NCI-H1694 treated with DMSO at 0.1 percent for 48 hours (cell line): ENCODE measurements at places on chromosomes 13 and 19.

- no peak for DNase-seq
These were observed 16.5 kb downstream of the DGKH start for GRCh38 chr13:42064966-42065365.

GRCh38 chr19:10166046-10166445 lies 28.7 kb downstream of the DNMT1 start:
- no peak for DNase-seq

GRCh38 chr13:85068231-85068630 lies 731.0 kb downstream of the SLITRK6 start:
- no peak for DNase-seq

DNA sequence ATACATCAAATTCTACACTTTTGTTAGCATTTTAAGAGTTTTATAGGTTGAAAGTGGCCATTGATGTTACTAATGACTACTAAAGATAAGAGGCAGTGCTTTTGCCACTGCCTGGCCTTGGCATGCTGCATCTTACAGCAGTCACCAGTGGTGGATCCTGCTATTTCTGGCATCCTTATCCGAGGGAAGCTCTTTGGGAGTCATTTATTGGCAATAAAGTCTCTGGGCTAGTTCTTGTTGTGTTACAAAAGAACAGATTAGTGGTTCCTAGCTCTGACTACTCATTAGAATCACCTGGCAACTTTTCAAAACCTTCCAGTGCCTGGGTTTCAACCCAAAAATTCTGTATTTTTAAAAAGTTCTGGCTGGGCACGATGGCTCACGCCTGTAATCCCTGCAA lies 94.5 kb downstream of the ZMYM2 start:
- no peak for DNase-seq

DNA sequence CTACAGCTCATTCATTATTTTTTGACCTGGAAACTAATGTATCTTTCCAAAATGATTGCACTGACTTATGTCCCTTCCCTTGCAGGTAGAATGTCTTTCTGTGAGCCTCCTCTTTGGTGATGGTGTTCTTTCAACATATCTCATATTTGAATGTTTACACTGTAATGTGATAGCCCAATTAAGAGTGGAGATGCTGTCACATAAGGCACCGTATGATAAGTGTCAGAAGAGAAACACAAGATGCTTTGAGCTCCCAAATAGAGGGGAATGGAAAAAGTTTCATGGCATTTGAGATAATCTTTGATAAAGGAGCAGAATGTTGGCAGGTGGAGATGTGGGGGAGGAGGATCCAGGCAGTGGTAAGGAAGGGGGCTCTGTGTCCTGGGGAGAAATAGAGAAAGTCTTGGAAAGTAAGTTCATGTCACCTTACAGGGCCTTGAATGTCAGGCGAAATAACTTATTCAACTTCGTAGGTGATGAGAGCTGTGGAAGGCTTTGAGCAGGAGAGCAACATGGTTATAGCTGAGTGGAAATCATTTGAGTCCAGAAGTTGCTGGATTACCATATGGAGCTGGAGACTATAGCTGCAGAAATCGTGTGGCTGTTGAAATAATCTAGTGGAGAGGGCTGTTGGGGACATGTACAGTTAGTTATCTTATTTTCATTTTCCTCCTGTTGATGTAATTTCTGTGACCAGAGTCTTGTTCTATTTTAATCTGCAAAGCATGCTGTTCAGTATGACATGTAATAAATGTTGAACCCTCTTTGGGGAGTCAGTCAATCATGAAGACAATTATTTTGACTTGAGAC lies 10.3 kb upstream of the RNF113B start:
- no peak for DNase-seq

DNA sequence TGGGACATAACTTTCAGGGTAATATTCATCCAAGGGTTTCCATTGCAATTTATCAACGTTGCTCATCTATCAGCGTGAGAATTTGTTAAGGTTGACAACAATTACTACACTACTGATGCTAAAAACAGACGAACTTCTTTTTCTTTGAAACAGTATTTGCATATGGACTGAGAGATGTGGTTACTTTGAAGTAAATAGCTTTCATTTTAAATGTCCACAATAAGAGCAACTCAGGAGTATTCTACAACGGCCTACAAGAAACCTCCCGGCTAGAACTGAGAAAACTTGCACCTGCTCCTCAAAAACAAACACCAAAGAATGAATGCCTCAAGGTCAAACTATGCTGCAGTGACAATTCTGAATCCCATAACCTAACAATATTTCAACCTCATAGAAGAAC lies 238.4 kb downstream of the IRS2 start:
- DNase-seq: no peak

GRCh38 chr13:53821632-53822031 lies 793.0 kb downstream of the OLFM4 start:
- DNase-seq: no peak

- no peak for DNase-seq
These were observed at the start of gene CCDC194 for GRCh38 chr19:17393914-17394313. CCDC194 (minus strand) TSS chr19:17394196; CDS start chr19:17394158, 38 bp downstream.

DNA sequence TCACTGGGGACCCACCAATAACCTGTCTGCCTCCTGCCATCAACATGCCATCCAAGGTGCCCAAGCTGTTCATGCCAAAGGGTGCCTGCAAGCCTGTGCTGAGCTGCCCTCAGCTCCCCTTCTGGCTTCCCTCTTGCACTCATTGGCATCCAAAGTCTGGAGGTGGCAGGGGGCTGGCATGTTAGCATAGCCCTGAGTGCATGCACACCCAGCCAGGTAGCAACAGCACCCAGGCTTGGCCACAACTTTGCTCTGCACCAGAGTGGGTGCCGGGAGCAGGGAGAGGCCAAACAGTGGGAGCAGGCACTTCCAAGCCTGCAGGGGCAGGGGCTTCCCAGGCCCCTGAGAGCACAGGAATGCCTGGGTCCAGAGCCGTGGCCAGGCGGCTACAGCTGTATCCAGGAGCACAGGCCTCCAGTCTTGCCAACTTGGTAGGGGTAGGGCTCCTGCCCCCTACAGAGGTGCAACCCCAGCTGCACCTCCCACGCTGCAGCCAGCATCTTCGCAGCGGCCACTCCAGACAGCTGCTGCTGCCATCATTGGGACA lies 26.1 kb upstream of the TBC1D4 start:
- no peak for DNase-seq

DNA sequence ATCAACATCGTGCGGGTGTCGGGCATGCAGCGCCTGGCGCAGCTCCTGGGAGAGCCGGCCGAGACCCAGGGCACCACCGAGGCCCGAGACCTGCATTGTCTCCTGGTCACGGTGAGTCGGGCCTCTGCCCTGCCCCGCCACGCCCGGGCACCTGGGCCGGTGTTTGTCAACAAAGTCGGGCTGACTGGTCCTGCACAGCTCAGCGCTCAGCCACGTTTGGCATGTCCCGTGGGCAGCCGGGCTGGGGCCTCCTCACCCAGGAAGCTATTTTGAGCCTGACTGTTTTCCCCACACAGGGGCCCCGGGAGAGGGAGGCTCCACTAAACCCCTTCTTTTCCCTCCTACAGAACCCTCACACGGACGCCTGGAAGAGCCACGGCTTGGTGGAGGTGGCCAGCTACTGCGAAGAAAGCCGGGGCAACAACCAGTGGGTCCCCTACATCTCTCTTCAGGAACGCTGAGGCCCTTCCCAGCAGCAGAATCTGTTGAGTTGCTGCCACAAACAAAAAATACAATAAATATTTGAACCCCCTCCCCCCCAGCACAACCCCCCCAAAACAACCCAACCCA lies 1.3 kb downstream of the GADD45B start:
- DNase-seq: no peak

GRCh38 chr13:39272994-39273393 lies 234.7 kb downstream of the NHLRC3 start:
- no peak for DNase-seq

DNA sequence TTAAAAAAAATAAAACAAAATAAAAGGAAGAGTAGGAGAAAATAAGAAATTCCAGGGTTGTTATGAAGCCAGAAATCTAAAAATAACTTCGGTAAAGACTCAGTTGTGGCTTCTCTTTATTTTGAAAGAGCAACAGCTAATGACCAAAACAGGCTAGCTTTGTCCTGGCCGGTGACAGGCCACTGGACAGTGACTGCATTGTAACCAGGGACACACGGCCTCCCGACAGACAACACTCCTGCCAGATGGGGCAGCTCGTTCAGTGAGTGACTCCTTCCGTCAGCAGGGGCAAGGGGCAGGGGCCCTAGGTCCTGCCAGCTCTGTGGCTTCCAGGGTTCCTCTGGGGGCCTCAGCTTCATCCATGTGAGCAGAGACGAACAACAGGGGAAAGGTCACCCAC lies 173.4 kb downstream of the KATNAL1 start:
- DNase-seq: no peak

- no peak for DNase-seq
These were observed 226.7 kb upstream of the TSHZ3 start for GRCh38 chr19:31575846-31576335.

GRCh38 chr19:46723023-46723461 lies 6.1 kb upstream of the PRKD2 start:
- DNase-seq: no peak

- DNase-seq: no peak
These were observed 5.4 kb downstream of the TM9SF2 start for GRCh38 chr13:99506634-99507033.

GRCh38 chr13:24035411-24035810 lies 125.1 kb upstream of the SPATA13 start:
- no peak for DNase-seq

DNA sequence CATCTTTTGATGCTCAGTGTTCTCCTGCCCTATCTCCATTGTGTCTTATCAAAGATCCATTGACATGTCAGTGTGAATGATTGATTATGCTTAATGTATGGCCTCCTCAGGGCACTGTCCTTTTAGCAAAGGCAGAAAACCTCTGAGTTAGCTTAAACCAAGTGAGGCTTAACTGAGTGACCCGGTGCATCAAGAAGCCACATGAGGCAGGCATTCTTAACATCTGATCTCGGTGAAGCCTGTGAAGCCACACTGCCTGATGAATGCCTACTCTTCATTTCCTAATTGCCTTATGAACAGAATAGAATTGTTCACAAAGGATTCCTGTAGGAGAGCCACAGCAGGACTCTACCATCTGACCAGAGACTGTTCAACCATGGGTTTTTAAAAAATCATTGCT lies 168.1 kb upstream of the SOX21 start:
- no peak for DNase-seq

- no peak for DNase-seq
These were observed 8.5 kb downstream of the ILF3 start for GRCh38 chr19:10662384-10663251.

GRCh38 chr13:112140366-112140765 lies 73.4 kb downstream of the SOX1 start:
- DNase-seq: no peak

DNA sequence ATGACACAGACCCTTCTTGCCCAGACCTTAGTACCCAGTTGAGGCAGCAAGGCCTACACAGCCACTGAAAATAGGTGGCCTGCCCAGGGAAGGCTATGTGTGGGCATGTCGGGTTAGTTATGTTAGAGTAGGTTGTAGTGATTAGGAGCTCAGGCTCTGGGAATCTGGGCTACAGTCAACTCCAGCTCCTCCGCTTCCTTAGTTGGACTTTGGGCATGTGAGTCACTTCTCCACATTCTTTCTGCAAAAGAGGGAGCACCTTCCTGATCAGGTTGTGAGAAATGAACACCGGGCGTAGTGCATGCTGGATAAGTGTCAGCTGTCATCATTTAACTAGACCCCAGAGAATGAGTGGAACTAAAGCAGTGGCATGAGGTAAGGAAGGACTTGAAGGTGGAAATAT lies 64.8 kb downstream of the ARHGAP35 start:
- DNase-seq: no peak

GRCh38 chr19:17681505-17682125 lies 6.5 kb downstream of the UNC13A start:
- no peak for DNase-seq

- DNase-seq: no peak
These were observed 659 bp downstream of the ERF start for GRCh38 chr19:42254089-42254849.

DNA sequence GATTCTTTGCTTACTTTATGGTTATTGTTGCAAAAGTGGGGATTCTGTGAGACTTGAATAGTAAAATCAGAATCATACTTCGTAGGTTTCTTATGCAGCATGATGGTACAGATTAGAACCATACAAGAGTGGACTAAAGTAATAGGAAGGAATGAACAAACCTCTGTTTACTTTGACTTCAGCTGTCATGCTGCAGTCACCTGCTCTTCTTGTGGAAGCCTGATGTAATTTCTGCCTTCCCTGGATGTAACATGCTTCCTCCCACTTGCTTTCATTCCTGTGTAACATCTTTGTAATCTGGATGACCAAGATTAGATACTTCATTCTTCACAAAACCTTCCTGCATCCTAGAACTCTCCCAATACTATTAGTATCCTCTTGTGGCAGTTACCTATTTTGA lies 235.0 kb downstream of the PCCA start:
- DNase-seq: no peak
